ENCODE measurements at places on chromosomes 3 and 15.

DNA sequence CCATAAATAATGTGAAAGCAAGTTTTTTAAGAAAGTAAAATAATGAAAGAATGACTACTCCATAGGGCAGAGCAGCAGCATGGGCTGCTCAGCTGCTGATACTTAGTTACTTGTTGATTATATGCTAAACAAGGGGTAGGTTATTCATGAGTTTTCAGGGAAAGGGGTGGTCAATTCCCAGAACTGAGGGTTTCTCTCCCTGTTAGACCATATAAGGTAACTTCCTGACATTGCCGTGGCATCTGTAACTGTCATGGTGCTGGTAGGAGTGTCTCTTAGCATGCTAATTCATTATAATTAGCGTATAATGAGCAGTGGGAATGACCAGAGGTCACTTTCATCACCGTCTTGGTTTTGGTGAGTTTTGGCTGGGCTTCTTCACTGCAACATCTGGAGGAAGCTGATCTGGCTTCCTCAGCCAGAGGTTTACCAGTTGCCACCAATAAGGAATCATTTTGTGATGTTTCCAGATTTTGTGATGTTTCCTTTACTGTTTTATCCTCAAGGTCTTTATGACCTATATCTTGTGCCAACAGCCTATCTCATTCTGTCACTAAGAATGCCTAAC is 121.8 kb upstream of the CHL1 start:
- no peak for DNase-seq

GRCh38 chr3:189737071-189737470 is 105.9 kb downstream of the TP63 start:
- no peak for DNase-seq

GRCh38 chr15:40470423-40471104 is at the start of gene CHST14:
TSS of gene CHST14 (plus strand) at chr15:40470984. CDS start at chr15:40471214, 230 bp downstream.
- DNase-seq: no peak

DNA sequence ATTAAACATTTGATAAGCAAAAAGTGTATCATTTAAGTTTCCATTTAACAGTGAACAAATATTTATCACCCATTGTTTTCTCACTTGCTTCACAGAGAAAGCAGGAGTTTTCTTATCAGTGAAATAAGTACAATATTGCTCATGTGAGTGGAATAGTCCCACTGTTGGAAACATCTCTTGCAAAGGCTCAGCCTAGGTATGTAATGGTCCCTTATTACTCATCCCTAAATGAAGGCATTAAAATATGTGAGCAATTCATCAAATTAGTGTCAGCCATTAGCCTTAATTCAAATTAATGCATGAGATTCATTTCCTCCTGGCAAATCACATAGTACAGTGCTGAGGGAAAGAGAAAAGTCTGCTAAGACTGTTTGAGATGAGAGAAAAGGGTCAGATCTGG is 9.6 kb upstream of the FMN1 start:
- no peak for DNase-seq

- DNase-seq: no peak
Observed at GRCh38 chr15:63856711-63857460, 23.1 kb upstream of the HERC1 start.

- no peak for DNase-seq
Observed at GRCh38 chr15:49606594-49606993, 14.0 kb downstream of the FAM227B start.

DNA sequence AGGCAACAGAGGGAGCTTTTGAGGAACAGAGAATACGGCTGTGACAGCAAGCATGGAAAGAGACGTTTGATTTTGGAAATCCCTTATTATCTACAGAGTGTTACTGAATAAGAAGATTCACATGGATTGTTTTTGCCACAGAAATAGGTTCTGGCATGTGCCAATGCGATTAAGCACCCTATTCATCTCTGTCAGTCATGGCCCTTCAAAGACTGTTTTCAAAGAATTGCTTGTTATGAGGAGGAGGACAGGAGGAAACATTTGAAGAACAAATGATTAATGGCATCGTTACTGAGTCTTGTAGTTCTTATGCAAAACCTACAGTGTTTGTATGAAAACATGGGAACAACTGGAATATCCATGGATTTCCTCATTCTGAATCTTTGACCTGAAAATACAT is 86.2 kb downstream of the EPHA6 start:
- DNase-seq: no peak

DNA sequence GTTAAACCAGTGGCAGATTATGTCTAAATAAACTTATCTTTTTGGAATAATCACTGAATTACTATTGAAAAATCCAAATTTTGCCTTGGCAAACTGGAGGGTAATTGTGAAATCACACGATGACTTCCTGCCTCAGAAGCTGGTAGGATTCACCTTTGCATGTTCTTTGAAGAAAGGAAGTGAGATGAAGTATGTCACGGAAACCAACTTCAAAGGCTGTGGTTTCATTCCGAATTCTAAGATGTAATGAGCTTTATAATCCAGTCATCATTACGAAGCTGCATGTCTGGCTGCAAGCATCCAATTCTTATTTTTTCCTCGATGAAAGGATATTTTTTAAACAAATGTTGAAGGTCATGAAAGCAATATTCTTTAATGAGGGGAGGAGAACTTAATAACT is 15.0 kb upstream of the ZBED2 start:
- DNase-seq: no peak

- no peak for DNase-seq
Observed at GRCh38 chr3:66039590-66039887, 821 bp upstream of the MAGI1 start.

DNA sequence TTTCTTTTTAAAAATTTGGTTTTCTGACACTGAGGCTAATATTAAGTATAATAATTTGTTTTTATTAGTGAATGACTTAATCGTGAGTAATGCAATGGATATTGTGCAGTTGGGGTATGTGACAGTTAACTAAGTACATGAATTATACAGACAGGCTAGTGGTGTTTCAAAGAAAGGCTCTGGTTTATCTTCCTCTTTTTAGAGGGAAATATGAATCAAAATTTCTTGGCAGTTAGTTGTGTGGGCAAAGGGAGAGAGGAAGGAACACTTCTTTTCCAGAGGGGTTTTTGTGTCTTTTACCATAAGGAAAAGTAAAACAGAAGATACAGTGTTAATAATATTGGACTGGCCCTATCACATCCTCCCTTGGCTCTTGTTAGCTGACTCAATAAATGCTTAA is 2.7 kb downstream of the ZNF654 start:
- DNase-seq: no peak

DNA sequence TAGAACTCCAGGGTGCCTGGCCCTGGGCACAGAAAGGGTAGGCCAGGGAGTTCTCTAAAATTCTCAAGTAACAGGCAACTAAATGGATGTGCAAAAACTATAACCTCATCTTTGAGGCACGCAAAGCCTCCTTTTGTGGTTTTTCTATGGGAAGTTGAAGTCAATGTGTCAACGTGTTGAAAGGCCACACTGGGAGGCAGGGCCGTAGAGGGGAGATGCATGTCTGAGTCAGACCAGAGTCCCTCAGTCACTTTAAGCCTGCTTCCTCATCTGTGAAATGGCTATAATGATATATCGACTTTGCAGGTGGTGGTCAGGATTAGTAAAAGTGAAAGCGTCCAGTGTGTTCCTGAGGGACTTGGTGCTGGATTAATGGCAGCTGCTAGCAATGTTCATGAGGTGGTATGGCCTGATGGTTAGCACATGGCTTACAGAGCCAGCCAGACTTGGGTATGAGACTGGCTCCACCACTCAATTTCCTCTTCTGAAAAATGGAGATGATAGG is 17.0 kb downstream of the TGM5 start:
- DNase-seq: no peak

DNA sequence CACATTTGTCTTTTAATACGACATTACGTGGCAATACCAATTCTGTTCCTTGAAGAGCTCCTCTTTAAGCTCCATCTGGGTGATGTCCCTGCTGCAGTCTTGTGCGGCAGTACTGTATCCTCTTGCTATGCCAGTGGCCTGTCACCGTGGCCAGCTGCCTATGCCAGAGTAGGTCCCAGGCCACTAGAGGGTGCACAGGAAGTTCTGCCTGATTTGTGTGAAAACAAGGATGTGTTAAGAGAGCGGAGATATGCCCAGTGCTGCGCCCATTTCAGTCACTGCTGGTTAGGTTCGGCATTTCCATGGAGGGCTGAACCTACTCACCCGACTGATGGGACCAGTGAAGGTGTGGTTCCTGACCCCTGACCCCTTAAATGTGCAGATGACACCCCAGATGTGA is 25.2 kb downstream of the NIPA1 start:
- no peak for DNase-seq

DNA sequence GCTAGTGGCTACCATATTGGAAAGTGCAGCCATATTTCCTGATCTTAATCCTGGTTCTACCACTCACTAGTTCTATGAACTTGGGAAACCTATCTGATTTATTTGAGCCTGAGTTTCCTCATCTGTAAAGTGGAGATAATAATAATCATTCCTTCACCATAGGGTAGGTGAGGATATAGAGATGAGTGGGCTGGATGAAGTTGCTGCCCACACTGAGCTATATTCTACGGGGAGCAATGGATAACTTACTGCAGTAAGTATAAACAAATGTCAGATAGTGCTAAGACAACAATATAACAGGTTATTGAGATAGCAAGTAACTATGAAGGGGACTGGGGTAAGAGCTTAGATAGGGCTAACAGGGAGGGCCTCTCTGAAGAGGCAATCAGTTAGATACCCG is 251.5 kb upstream of the ADAMTS9 start:
- DNase-seq: no peak

DNA sequence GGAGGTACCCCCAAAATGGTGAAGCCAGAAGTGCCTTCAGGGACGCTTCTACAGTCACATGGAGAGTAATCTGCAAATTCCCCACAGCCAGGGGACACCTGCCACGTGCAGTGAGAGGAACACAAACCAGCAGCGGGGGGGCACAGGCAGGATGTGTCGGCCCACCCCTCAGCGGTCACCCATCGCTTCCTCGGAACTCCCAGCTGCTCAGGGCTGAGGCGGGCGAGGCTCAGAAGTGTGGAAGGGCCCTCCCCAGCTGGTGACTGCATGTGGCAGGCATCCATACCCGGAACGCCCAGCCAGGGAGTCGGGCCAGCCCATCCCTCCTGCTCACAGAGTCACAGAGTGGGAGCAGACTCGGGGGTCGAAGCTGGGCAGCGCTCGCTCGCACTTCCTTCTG is 63.7 kb downstream of the SLC12A8 start:
- DNase-seq: no peak

DNA sequence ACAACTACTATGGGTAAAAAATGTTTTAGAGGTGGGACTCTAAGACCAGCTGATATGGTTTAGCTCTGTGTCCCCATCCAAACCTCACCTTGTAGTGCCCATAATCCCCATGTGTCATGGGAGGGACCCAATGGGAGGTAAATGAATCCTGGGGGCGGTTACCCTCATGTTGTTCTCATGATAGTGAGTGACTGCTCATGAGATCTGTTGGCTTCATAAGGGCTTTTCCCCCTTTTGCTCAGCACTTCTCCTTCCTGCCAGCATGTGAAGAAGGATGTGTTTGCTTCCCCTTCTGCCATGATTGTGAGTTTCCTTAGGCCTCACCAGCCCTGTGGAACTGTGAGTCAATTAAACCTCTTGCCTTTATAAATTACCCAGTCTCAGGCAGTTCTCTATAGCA is 45.7 kb downstream of the FAM98B start:
- DNase-seq: no peak

DNA sequence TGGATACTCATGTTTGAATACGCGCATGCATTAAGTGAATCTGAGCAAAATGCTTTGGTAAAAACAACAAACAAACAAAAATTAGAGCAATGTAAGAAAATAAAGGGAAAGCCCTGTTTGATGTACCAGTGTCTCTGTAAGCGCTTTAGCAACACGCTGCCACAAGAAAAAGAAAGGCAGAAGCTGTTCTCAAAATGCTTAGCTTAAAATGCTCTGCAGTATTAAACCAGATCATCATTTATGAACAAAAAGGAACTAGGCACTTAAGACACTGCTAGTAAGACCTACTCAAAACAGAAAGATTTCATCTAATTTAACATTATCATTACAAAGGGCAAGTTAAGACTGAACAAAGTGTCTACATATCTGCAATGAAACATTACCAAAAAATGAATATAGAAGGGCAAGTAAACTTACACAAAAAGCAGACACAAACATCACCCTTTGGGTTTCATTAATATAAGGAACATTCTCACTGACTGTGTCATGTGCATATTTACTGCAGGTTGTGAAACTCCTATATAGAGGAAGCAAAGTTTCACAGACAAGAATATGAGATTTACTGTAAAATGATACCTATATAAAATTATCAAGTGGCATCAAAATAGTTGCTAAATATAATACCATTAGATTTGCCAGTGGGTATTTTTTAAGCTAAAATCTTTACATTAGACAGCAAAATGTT is 102.1 kb downstream of the FBXL22 start:
- DNase-seq: no peak

GRCh38 chr15:63977119-63977518 is 69.2 kb downstream of the DAPK2 start:
- no peak for DNase-seq

- DNase-seq: no peak
Observed at GRCh38 chr3:125022206-125022605, 33.6 kb downstream of the HEG1 start.

DNA sequence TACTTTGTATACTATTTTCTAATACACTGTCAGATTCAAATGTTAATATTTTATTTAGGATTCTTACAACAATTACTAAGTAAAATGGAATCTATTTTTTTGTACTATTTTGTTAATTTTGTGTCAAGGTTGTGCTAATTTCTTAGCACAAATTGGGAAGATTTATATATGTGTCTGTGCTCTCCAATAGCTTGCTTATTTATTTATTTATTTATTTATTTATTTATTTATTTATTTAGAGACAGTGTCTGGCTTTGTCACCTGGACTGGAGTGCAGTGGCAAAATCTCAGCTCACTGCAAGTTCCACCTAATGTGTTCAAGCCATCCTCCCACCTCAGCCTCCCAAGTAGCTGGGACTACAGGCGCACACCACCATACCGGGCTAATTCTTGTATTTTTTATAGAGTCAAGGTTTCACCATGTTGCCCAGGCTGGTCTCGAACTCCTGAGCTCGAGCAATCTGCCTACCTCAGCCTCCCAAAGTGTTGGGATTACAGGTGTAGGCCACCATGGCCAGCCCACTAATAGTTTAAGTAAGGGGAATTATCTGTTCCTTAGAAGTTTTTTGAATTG is 34.6 kb downstream of the CTXND1 start:
- DNase-seq: no peak

DNA sequence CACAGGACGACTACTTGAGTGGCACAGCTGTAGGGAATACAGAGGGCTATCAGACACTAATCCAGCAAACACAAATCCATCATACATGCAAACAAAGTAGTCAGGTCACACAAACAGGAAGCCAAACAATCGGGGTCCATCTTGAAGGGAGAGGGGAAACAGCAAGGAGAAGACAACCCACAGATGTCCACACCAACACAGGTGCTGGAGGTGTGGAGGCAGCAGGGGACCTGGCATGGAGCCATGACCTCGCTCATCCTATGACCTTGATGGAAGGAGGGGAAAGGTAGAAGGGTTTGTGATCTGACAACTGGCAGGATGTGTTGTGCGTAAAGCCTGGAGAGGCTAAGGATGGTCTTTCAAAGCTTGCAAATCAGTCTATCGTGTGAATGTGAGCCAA is 39.9 kb upstream of the SKOR1 start:
- DNase-seq: no peak
